ENCODE measurements at places on chromosomes 2 and 18.

DNA sequence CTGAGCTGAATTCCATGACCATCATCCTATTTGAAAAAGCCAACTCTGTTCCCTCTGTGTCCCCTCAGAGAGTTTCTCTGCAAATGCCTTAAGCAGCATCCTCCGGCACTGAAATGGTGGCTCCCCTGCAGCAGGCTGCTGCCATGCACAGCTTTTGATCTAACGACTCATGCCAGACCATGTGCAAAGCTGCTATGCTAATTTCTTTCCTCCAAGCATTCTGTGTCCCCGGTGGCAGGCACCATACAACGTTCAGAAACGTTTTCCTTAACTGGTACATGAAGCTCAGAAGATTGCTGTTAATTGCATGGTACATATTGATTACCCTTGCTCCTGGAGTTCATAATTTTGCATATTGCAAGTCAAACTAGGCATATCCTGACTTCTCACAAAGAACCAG lies 336.8 kb downstream of the RBM43 start:
- DNase-seq = no peak
- no peak overlapping the region for H3K4me3 ChIP-seq
- no peaks in the 10 kb centered on the region for H3K27me3 ChIP-seq
- H3K4me1 ChIP-seq = peaks cover 18% of the 10 kb centered on the region
- no peak overlapping the region for H3K27ac ChIP-seq

GRCh38 chr2:230591850-230592249 lies 120.8 kb upstream of the CAB39 start:
- peaks cover 43% of the 10 kb centered on the region for H3K4me1 ChIP-seq
- H3K36me3 ChIP-seq = no peaks in the 10 kb centered on the region
- H3K4me3 ChIP-seq = no peak overlapping the region
- H3K27me3 ChIP-seq = no peaks in the 10 kb centered on the region

GRCh38 chr2:35997488-35997887 lies 358.1 kb upstream of the CRIM1 start:
- H3K4me1 ChIP-seq = no peaks in the 10 kb centered on the region
- H3K27me3 ChIP-seq = peaks cover 10% of the 10 kb centered on the region
- H3K4me3 ChIP-seq = no peak overlapping the region
- H3K36me3 ChIP-seq = no peaks in the 10 kb centered on the region
- no peak for DNase-seq

GRCh38 chr2:216989340-216990129 lies 129.7 kb upstream of the TNP1 start:
- no peaks in the 10 kb centered on the region for H3K4me1 ChIP-seq
- no peaks in the 10 kb centered on the region for H3K27me3 ChIP-seq

DNA sequence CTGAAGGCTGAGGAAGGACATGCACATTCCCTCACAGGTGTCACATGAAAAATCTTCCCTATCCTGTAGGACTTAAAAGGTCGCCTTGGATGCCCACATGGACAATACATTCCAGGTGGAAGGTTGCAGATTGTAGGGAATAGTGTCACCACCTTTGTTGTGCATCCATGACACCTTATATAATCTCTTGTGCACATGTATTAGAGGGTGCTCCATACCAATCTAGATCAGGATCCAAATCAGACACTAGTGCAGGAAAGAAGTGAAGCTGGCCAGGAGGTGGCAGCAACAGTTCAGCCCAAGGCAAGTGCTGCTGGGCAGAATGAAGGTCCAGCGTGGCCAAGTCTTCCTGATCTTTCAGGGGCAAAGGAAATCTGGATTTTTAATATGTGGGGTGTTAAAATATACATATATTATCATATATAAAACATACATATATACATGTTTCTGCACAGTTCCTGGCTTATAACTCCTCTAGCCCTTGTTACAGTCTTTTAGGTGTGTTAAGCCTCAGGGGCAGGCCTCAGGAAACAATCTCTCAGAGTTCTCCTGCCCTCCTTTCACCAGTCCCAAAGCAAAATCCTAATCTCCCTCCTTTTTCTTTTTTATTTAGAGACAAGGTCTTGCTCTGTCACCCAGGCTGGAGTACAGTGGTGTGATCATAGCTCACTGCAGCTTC lies 16.6 kb downstream of the NIF3L1 start:
- peaks cover 42% of the 10 kb centered on the region for H3K36me3 ChIP-seq
- DNase-seq = peak; percentile 42
- H3K27me3 ChIP-seq = no peaks in the 10 kb centered on the region

GRCh38 chr2:48218169-48218568 lies 311.8 kb upstream of the STON1 start:
- DNase-seq = no peak
- no peak overlapping the region for H3K27ac ChIP-seq
- no peaks in the 10 kb centered on the region for H3K27me3 ChIP-seq
- no peaks in the 10 kb centered on the region for H3K36me3 ChIP-seq

DNA sequence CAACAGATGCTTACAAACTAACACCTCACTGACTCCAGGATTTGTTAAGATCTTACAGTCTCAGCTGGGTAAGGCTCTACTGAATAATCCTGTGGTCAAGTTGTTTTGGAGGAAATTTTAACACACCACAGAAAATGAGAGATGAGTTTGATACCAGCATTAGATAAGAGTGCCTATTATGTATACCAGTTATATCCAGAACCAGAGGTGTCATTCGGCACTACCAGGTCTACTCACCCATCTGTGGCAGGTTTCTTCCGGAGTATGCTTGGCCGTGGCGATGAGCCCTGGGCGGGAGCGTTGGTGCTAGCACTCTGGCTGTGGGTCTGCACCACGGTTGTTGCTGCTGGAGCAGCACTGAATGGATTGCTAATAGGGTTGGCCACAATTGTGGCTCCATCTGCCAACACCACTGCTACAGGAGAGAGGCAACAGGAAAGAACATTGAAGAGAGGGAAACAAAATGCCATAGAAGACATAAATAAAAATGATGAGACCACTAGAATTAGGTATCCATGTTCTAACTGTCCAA lies 41.2 kb downstream of the SAP130 start:
- no peak overlapping the region for H3K27ac ChIP-seq
- DNase-seq = no peak
- peaks cover 76% of the 10 kb centered on the region for H3K36me3 ChIP-seq
- H3K4me1 ChIP-seq = no peaks in the 10 kb centered on the region

- no peak for DNase-seq
- no peaks in the 10 kb centered on the region for H3K27me3 ChIP-seq
- 0 out of 2 replicates have a peak, but pooled peaks cover 4% of the 10 kb centered on the region for H3K4me1 ChIP-seq
- H3K36me3 ChIP-seq = no peaks in the 10 kb centered on the region
- H3K4me3 ChIP-seq = no peak overlapping the region
These were observed 19.4 kb downstream of the CYP26B1 start for GRCh38 chr2:72128059-72128842.

GRCh38 chr2:72438364-72438763 lies 290.7 kb upstream of the CYP26B1 start:
- DNase-seq = no peak
- H3K27me3 ChIP-seq = no peaks in the 10 kb centered on the region
- H3K4me3 ChIP-seq = no peak overlapping the region
- no peaks in the 10 kb centered on the region for H3K36me3 ChIP-seq

Measured in SJSA1 (cell line).